ENCODE measurements at places on chromosomes 3 and 15.
A peak's percentile ranks its signal among the peaks of the same experiment; 100 is the strongest.

DNA sequence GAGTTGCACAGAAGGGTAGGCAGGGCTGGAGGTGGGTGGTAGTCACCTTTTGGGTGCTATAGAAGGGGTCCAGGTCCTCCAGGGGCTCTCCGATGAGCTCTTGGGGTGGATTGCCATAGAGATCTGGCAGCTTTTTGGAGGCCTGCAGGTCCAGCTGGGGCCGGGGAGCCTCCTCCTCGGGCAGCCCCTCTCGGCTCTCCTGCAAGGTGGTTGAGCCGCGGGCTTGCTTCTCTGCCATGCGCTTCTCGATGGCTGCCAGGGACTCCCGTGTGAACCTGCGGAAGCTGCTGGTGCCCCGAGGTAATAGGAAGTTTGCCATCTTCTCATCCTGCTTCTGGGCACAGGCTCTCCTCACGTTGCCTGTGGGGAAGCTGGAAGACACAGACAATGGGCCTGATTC, 16.5 kb downstream of the SCN5A start:
- DNase-seq = no peak

DNA sequence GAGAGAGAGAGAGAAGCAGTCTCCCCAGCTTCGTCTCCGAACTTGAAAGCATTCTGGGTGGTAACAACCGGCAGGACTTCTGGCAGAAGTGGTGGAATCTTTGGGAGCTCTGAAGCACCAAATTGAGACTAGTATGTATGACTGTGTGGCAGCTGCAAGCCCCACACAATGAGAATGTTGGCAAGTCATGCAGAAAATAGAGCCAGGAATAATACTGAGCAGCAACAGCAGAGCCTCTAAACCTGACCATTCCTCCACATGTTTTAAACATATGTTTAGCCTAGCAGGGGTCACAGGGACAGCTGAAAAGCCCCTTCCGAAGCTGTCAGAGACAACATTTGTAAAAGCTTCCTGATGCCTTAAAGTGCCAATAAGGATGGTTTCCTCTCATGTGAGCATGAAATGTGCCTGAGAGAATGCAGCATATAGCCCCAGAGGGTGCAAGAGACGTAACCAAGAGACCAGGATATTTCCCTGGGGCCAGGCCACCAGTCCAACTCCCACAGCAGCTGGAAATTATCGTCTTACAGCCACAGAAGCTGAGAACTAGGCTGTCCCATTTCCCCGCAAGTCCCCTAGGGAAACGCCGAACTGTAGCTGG, 178.6 kb upstream of the CCDC54 start:
- DNase-seq = peak; percentile 81

DNA sequence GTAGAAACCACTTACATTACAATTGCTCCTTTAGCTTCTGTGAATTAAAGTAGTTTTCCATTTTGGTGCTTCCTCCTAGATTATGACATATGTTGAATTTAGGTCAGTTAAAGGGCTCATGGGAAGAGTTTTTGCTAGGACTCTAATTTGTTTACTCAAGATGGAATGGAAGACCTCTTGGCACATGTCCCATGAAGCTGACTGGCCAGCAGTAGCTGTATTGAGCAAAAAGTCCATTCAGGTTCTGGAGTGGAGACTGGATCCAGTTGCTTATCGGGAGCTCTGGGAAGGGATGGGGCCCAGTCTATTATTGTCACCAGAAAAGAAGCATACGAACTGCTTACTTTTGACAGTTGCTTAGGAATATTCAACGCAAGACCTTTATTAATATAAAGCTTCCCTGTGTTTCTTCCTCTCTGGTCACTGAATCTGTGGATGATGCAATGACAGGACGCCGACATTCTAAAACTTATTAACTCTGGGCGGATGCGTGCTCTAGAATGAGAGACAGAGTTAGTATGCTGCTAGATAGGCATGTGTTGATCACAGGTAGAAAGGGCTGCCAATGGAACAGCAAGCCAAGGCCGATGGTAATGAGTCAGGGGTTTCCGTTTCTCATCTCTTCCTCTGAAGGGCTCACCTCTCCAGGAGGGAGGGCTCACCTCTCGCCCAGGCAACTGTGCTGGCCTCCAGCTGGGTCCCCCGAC, 155.8 kb downstream of the NR1D2 start:
- no peak for DNase-seq

GRCh38 chr3:183880121-183880520, 4.6 kb downstream of the PARL start:
- no peak for DNase-seq

DNA sequence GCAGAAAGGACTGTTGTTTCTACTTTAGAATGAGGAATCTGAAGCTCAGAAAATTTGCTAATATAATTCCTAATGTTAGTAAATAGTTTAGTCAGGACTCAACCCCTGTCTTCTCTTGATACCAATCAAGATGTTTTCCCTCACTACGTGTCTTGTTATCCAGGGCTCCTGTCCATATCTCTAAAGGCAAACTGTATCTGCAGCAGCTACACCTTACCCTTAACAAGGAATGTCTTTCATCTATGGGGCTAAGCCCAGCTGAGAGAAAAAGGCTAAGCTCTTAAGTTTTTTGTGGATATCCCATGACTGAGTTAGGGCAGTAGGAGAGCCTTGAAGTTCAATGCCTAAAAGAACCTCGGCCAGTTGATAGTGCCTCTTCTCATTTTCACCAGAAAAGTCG, 32.5 kb downstream of the RAB11A start:
- no peak for DNase-seq

- no peak for DNase-seq
These were observed 42.2 kb downstream of the B3GNT5 start for GRCh38 chr3:183295211-183295610.

DNA sequence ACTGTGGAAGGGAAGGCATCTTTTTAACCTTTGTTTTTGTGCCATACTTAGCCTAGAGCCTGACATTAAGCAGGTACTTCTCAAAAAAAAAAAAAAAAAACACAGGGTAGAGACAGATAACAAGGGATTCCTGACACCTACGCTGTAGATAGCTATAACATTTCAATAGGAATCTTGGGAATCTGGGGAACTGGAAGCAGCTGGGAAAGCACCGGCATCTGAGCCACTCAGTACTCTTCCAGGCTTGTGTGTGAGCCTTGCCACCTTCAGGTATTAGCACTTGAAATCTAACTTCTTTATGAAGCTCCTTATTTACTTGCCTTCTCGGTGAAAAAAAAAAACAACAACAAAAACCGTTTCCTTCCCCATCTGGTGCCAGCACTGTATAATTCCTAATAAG, 46.8 kb downstream of the PIK3CA start:
- no peak for DNase-seq

DNA sequence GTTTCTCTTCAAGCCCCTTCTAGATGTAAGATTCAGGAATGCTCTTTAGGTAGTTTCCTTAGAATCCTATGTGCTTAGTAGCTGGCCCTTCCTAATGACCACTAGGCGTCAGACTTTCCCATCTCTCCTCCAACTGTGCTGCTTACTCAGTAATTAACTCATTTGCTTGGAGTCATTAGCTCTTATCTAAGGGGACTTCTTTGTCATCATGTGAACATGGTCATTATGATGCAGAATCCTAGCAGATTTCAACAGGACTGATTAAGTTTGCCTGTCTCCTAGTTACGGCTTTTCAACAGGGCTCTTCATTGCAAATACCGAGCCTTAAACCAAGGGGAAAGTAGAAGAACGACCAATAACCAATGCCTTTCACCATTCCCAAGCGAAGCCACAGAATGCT, 46.4 kb downstream of the GJD2 start:
- DNase-seq = no peak

DNA sequence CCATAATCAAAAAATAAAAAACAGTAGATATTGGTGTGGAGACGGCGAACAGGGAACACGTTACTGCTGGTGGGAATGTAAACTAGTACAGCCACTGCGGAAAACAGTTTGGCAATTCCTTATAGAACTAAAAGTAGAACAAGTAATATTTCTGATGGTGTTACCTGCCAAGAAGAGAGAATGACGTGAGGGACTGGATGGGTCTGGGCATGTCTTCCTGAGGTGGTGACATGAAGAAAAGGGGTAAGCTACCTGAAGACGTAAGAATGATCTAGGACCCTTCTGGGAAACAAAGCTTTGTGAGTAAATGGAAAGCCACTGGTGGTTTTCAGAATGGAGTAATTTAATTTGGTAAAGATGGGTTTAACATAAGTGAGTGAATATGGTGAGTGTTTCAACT, 19.4 kb upstream of the PLOD2 start:
- no peak for DNase-seq

DNA sequence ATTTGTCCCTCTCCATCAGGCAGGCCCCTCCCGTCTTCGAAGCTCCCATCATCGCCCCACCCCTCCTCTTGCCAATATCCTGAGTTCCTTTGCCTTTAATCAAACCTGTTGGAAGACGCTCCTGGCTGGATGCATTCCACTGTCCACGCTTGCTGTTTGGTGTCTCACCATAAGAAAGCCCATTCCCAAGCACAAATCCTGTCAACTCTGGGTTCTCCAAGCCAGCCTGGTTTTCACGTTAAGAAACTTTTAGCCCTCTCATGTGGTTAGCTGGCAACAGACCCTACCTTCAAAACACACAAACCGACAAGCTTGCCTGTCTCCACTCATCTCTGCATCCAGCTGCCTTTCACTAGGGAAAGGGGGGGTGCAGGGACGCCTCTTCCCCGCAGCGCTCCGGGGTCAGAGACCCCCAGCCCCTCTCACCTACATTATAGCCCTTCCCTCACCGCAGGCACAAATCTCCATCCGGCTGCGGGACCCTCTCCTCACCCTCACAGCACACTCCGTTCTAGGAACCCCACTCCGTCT, 1.1 kb downstream of the GORASP1 start:
- no peak for DNase-seq

GRCh38 chr3:197394464-197395321, 96.3 kb upstream of the DLG1 start:
- peak; percentile 54 for DNase-seq

GRCh38 chr3:156181509-156181908, 61.1 kb downstream of the KCNAB1 start:
- no peak for DNase-seq

DNA sequence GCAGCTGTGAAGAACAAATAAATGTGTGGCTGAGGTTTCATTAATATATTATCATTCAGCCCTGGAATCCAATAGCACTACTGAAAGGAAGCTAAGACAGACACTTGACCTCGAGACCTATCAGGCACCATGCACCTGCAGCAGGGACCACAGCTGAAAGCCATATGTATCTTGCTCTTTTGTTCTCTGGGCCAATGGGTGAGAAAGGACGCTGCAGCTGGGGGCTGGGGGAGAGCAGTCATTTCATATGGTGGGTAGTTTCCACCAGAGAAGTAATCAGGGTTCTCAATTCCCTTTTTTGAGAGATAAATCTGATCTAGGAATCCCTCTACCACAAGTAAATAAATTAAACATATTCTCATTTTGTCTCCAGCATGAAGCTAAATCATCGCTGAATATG, 225.6 kb upstream of the STRIT1 start:
- no peak for DNase-seq

DNA sequence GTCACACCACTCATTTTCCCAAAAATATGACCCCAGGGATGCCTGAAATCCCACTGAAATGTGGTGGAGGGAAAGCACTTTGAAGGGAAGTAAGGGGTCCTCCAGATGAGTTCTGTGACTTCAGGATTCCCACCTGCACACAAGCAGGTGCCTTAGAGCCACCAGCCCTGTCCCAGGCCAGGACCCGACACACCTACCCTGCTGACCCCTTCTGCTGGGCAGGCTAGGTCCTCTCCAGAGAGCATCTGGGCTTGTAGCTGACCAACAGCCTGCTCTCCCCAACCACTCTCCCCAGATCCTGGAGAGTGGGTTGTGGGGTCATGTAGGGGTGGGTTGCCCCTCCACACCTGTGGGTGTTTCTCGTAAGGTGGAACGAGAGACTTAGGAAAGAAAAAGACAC, 14.9 kb upstream of the CILP start:
- no peak for DNase-seq

DNA sequence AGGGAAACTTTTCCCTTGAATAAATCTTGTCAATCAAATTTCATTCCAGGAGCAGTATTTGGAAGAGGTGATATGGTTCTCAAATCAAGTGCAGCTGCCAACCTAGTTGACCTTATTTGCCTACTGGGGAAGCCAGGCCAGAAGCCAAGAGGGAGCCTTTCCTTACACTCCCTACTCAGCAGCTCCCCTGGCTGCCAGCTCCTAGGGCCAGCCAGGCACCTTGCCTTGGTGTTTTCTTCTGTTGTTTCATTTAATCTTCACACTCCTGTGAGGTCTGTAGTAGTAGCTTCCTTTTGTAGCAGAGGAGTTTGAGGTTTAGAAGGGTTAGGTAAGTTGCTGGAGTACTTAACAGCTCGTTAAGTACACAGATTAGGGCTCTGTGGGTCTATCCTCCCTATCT, 22.6 kb downstream of the MKRN2OS start:
- DNase-seq = no peak

DNA sequence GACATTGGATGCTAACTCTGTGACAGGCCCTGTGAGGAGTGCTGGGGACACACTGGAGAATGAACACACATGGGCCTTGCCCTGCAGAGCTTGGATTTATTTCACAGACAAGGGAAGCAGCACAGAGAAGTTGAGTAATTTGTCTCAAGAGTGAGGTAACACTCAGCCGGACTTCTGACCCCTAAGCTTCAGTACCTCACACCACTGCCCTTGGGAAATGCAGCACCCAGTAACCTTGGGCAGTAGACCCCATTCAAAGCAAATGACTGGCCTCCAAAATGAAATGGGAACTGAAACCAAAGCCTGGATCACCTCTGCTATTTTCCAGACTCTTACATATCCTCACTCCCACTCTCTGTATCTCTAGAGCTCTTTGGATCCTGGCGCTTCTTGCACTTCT, 37.3 kb downstream of the RFT1 start:
- no peak for DNase-seq

- no peak for DNase-seq
These were observed 60.5 kb downstream of the MYRIP start for GRCh38 chr3:39869890-39870289.

GRCh38 chr3:115633467-115633866, 10.2 kb downstream of the GAP43 start:
- DNase-seq = no peak

- no peak for DNase-seq
These were observed 36.0 kb downstream of the MNS1 start for GRCh38 chr15:56428821-56429458.

DNA sequence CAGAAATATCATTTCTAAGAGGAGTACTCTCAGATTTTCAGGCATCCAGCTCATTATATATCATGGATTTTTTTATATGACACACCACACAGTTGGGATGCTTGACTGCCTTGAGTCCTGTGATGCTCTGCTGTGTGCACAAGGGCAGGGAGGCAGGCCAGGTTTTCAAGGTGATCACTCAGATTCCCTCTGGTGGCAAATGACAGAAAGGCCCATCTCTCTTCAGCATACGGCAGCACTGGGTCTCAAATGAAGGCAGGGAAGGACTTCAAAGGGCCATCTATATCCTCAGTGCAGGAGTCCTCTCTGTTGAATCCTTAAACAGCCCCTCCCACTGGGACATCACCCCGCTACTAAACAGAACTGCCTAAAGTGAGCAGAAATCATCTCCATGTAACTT, 54.8 kb upstream of the MYO5C start:
- DNase-seq = no peak

GRCh38 chr3:158712443-158712842, 19.8 kb downstream of the RARRES1 start:
- DNase-seq = no peak

DNA sequence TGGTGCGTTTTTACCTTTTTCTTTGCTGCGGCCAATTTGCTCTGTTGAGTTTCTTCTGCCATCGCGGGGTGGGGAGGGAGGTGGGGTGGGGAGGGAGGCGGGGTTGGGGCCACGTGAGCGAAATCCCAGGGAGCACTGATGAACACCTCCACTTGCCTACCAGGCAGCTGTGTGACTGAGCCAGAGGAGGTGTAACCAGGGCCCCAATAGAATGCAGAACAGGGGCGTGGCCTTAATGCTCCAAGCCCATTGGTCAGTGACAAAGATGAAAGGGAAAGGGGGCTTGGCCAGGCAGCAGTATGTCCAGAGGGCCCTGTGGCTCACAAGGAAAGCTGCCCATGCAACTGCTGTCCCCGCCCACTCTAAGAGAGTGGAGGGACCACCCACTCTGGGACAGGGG, 21.4 kb upstream of the OR4F6 start:
- DNase-seq = no peak

Measured in left hindlimb (tissue), 1 donor.